ENCODE measurements at places on chromosomes 5 and 9. TPM values are rescaled to one million over a fixed set of nuclear protein-coding genes. Genes with fewer than 3 reads are reported as not detected.
A peak's percentile ranks its signal among the peaks of the same experiment; 100 is the strongest.

- DNase-seq = no peak
These were observed 413.5 kb downstream of the PLK2 start for GRCh38 chr5:58046371-58046770.

GRCh38 chr5:143166661-143167420 is 236.6 kb downstream of the NR3C1 start:
- DNase-seq = no peak

GRCh38 chr9:120978987-120979386 is 52.4 kb upstream of the TRAF1 start:
- no peak for DNase-seq

GRCh38 chr5:37552770-37553719 is 173.9 kb downstream of the WDR70 start:
- DNase-seq = peak; percentile 46

DNA sequence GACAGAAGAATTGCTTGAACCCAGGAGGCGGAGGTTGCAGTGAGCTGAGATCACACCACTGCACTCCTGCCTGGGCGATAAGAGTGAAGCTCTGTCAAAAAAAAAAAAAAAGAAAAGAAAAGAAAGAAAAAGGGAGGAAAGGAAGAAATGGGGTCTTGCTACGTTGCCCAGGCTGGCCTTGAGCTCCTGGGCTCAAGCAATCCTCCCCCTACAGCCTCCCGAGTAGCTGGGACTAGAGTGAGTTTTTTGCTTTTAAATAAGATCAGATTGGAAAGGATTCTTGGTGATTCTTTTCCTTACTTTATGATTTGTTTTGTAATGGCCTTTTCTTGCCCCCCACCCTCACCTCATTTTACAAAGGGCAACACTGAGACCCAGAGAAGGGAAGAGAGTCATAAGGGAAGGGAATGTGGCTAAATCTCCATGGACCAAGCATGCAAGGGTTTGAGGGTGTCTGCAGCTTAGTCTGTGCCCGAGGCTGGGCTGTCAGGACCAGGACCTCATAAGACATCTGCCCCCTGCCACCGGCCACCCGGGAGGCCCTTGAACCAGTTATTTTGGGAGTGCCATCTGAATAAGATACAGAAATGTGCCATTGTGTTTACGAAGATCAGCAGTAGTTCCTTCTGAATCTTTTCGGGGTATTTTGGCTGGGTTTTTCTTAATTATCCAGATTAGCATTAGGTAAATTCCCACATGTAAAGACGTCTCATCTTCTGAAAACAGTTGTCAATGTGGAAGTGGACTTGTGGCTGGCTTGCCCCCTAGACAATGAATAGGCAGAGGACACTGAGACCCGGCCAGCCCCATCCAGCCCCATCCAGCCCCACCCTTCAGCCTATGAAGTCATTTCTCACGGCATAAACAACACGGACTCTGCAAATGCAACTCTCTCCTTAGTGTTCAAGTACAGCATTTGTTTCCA is 44.5 kb upstream of the GRHPR start:
- DNase-seq = no peak

- DNase-seq = no peak
These were observed 290.6 kb downstream of the MARCHF11 start for GRCh38 chr5:15889001-15889400.

GRCh38 chr5:14607104-14607503 is 25.5 kb downstream of the OTULINL start:
- DNase-seq = no peak

GRCh38 chr5:7663808-7664207 is 187.1 kb downstream of the CFAP90 start:
- no peak for DNase-seq

DNA sequence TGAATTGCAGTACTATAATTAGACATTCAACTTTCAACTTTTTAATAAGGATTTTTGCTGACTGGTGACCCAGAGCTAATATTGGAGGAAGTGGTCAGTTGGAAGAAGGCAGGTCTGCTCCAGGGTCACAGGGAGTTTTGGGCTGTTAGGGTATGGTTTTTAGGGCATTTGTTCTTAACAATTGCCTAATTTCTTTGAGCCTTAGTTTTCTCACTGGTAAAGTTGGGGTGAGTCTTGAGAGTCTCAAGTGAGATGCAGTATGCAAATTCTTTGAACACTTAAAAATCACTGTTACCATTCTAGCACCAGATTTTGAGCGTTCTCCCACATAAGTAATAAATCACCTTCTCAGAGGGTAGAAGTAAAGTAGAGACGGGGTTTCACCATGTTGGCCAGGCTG is 50.9 kb downstream of the RMI1 start:
- DNase-seq = no peak

GRCh38 chr9:19992556-19992955 is 203.7 kb upstream of the SLC24A2 start:
- DNase-seq = peak; percentile 93

GRCh38 chr9:33884856-33885701 is 68.1 kb downstream of the UBE2R2 start:
- DNase-seq = peak; percentile 21

- DNase-seq = no peak
These were observed 26.6 kb upstream of the SAP30L start for GRCh38 chr5:154419236-154419635.

- DNase-seq = no peak
These were observed 376.6 kb upstream of the SEMA6A start for GRCh38 chr5:116951219-116951618.

DNA sequence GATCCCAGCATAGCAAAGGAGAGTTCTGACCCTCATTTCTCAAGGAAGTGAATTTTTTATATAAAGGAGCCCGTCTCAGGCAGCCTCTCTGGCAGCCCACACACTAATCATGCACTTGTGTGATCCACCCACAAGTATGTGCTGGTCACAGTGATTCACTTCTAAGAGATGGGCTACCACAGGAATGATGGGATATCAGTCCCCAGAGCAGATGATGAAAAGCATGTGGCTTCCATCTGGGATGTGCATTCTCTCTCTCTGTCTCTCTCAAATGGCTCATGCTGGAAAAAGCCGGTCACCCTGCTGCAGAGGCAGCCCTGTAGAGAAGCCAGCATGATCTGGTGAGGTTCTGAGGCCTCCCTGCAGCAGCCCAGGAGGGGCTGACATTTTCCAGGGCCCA is 74.2 kb upstream of the ADCY2 start:
- peak; percentile 85 for DNase-seq

DNA sequence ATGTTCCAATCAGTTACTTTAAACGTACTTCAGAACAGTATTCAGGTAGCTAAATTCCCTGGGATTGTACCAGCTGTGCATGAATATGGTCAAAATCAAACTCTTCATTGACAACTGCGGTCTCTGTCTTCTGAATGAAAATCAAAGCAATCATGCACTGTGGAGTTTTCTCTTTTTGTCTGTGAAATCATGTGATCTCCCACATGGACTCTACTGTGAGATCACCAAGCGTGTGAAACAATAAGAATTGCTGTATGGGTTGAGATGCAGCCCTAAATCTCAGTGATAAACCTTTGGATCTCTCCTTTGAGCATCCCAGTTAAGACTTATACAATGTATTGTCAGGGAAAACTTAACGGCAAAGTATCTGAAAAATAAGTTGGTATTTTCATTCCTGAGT is 6.1 kb downstream of the NRG2 start:
- DNase-seq = no peak

DNA sequence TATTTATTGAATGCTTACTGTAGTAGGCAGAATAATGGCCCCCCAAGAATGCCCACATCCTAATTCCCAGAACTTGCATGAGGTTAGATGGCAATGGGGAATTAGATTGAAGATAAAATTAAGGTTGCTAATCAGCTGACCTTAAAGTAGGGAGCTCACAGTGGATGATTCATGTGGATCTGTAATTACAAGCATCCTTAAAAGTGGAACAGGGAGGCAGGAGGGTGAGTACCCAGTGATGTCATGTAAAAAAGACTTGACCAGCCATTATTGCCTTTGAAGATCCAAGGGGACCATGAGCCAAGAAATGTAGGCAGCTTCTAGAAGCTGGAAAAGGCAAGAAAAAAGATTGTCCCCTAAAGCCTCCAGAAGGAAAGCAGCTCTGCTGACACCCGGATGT is 71.4 kb downstream of the GABBR2 start:
- DNase-seq = no peak

DNA sequence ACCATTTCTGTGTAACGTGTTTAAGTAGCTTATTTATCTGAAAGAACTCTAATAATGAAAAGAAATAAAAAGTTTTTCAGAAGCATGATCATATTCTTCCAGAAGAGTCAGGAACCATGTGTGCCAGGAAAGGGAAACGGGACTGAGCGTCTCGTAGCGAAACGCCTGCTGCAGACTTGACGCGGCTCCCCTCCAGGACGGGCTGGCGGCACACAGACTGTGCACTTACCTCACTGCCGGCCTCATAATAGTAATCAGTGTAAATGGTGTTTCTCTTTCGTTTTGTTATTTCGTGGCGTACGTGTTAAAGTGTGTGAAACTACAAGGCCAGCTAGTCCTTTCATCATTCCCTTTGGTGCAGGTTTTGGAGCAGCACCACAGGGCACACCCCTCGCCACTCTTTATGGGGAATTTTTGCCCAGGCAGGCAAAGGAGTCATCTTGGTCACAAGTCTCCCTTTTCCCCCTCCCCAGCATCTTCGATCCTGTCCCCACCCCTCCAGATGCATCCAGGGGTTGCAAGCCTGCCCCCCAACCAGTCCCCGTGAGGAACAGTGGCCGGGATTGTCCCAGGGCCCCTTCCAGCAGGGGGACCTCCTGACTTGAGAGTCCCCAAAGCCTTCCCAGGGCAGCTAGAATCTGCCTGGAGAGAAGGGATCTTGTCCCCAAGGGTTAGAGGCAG is 233.1 kb downstream of the FANCC start:
- DNase-seq = no peak

DNA sequence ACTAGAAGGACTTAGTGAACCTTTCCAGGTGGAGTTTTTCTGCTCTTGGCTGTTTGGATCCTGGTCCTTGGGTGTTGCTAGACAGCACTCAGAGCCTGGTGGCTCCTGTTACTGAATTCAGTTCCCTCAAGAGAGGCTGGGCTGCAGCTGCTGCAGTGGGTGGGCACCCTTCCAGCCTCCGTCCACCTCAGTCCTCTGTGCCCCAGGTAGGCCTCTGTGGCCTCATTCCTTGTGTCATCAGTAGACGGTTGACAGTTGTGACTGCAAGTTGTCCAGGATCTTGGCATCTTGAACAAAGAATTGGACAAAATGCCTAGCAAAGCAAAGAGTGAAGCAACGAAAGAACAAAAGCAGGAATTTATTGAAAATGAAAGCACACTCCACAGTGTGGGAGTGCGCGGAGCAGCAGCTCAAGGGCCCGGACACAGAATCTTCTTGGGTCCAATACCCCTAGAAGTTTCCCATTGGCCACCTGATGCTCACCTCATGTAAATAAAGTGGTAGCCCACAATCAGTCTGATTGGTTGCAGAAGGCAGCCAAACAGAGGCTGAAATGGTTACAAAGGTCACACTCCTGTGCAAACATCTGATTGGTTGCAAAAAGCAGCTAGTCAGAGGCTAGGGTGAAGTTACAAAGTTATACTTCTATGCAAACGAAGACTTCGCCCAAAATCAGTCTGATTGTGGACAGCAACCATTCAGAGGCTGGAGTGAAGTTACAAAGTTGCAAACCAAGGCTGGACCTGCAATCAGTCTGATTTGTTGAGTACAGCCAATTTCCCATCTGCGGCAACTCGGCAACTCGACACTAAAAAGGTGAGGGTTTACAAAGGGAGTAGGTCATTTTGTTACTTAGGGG is 40.1 kb downstream of the F2R start:
- no peak for DNase-seq

DNA sequence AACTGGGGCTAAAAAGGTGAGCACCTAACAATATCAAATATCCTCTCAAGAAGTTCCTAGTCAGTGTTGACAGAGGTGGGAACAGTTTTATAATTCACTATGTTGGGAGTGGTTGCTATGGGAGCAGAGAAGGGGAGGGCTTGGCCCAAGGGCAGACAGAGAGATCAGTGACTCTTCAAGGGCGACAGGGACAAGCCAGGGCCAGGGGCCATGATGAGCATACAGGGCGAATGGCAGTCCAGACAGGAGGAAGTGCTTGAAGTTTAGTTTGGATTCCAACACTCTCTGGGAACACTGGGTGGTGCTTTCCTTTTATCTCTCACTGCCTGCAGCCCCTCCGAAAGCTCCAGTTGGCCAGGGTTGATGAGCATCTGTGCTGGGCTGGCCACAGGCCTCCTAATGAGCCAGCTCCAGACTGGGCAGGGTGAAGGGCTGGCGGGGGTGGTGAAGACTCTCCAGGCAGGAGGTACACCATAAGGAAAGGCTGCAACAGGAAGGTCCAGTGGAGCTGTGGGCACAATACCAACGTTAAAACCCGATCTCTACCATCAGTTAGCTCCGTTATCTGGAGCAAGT is 111.3 kb downstream of the TMEM174 start:
- DNase-seq = no peak

DNA sequence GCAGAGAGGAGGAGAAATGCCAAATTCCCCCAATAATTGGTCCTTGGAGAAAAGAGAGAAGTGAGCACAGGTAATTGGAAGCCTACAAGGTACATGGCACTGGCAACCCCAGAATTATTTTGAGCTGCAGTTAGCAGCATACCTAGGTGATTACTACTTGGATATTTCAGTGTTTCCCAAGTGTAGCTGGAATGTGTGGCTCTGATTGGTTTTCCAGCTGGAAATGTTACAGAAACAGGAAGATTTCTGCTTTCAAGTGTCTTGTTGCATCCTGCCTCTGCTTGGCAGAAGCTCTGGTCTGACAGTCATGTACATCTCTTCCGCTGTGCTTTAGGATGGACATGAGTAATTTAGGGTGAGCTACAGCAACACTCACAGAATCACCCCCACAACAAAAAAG is 262.1 kb downstream of the ENC1 start:
- no peak for DNase-seq

GRCh38 chr5:159050316-159051143 is 49.2 kb downstream of the EBF1 start:
- no peak for DNase-seq

NIPBL gene
- total RNA-seq = 9.3 TPM

FIBCD1 gene
- total RNA-seq = 11.6 TPM

FOXD4L3 gene
- total RNA-seq = not detected

PTAR1 gene
- 45.6 TPM for total RNA-seq

ROR2 gene
- total RNA-seq = 0.03 TPM

RASA1 gene
- total RNA-seq = 79.3 TPM

HTR4 gene
- total RNA-seq = not detected

NR6A1 gene
- 1.1 TPM for total RNA-seq

RPL37 gene
- total RNA-seq = 2,054 TPM

TENT4A gene
- total RNA-seq = 23.0 TPM

C9orf153 gene
- total RNA-seq = not detected

SAXO1 gene
- total RNA-seq = not detected

TRIM7 gene
- 12.6 TPM for total RNA-seq

DIPK1B gene
- 4.5 TPM for total RNA-seq
